ENCODE measurements at places on chromosomes 6 and 20. TPM values are rescaled to one million over a fixed set of nuclear protein-coding genes. Genes with fewer than 3 reads are reported as not detected.

SYNDIG1 gene
- total RNA-seq, result 21.4 TPM

TRERF1 gene
- total RNA-seq, result 1.4 TPM

DLK2 gene
- 3.3 TPM for total RNA-seq

IFT52 gene
- total RNA-seq, result 6.6 TPM

AVP gene
- total RNA-seq, result 0.38 TPM

TRIM10 gene
- total RNA-seq, result not detected

TREM1 gene
- 0.52 TPM for total RNA-seq

SIRPB2 gene
- 3.2 TPM for total RNA-seq

F13A1 gene
- 93.1 TPM for total RNA-seq

TNFRSF6B gene
- 0.27 TPM for total RNA-seq

LRRC73 gene
- 1.6 TPM for total RNA-seq

SMLR1 gene
- total RNA-seq, result not detected

TTLL9 gene
- total RNA-seq, result 0.05 TPM

ID4 gene
- 3.0 TPM for total RNA-seq

UCKL1 gene
- 41.0 TPM for total RNA-seq

TTK gene
- total RNA-seq, result 0.25 TPM

HSPA12B gene
- total RNA-seq, result 12.5 TPM

DNAH8 gene
- total RNA-seq, result 0.03 TPM

MEP1A gene
- total RNA-seq, result not detected

SLC22A16 gene
- not detected for total RNA-seq

FAXC gene
- 0.49 TPM for total RNA-seq

GABRR1 gene
- total RNA-seq, result not detected

C6orf58 gene
- not detected for total RNA-seq

VNN1 gene
- 1.1 TPM for total RNA-seq

COL11A2 gene
- 1.3 TPM for total RNA-seq

KIF25 gene
- 0.22 TPM for total RNA-seq

MLN gene
- total RNA-seq, result not detected

MUC21 gene
- total RNA-seq, result not detected

NRSN1 gene
- not detected for total RNA-seq

All from left ventricle myocardium inferior (tissue), 1 donor.